Left ventricle myocardium inferior (tissue), 1 donor: ENCODE measurements at places on chromosomes 11 and 22. TPM values are rescaled to one million over a fixed set of nuclear protein-coding genes. Genes with fewer than 3 reads are reported as not detected.

NEFH gene
- 0.16 TPM for total RNA-seq

SAA4 gene
- total RNA-seq = not detected

NPAS4 gene
- total RNA-seq = not detected

CABP4 gene
- 1.4 TPM for total RNA-seq

BTBD18 gene
- total RNA-seq = not detected

MUC6 gene
- total RNA-seq = not detected

CEND1 gene
- total RNA-seq = not detected

DEAF1 gene
- 18.1 TPM for total RNA-seq

UBQLNL gene
- not detected for total RNA-seq

PRODH gene
- 13.3 TPM for total RNA-seq

LRRN4CL gene
- total RNA-seq = 2.7 TPM

KRTAP5-4 gene
- total RNA-seq = not detected

GRK3 gene
- total RNA-seq = 3.8 TPM

CBLIF gene
- not detected for total RNA-seq

TP53AIP1 gene
- not detected for total RNA-seq

C1QTNF4 gene
- 0.58 TPM for total RNA-seq

SCGB2A2 gene
- not detected for total RNA-seq

OR5I1 gene
- not detected for total RNA-seq

LRRC10B gene
- 0.88 TPM for total RNA-seq

TRIM51 gene
- total RNA-seq = not detected

B4GALNT4 gene
- 1.5 TPM for total RNA-seq

SLC16A8 gene
- not detected for total RNA-seq

KREMEN1 gene
- 102 TPM for total RNA-seq

RASGRP2 gene
- 21.1 TPM for total RNA-seq

CARS1 gene
- 14.3 TPM for total RNA-seq

ASCL2 gene
- not detected for total RNA-seq

B3GAT1 gene
- 0.08 TPM for total RNA-seq

OR4A16 gene
- total RNA-seq = not detected

NRIP3 gene
- total RNA-seq = 1.9 TPM

MYBPC3 gene
- total RNA-seq = 2,538 TPM

SLC29A2 gene
- 14.6 TPM for total RNA-seq
